ENCODE measurements at places on chromosomes 6 and 20.

DNA sequence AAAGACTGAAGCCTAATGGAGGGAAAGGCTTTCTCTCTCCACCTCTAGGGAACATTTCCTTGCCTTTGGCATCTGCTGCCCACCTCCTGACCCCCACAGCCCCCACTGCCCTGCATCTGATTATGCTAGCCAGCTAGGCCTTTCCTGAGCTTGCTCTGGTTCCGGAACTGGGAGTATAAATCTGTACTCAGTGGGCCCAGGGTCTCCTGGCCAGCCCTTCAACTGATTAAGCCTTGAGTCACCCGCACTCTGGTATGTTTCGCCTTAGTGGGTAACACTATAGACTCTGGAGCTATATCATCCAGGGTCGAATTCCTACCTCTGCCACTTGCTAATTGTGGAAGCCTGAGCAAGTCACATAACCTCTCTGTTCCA, 45.6 kb upstream of the RIPOR2 start:
- DNase-seq: no peak

DNA sequence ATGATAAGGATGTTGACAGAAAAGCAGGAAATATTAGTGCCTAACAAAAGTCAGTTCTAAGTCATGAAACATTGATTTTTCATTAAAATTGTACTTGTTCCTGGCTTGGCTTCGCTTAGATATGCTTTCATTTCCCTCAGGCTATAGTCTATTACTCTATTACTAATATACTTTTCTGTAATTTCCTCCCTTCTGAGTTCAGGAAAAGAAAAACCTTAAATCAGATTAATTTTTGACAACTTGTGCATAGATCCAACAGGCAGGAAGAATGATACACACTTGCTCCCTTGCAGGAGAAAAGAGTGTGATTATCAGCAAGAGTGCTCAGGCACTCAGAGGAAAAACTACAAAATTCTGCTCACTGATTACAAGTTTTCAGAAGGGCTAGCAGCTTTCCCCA, 145.2 kb upstream of the THEMIS start:
- DNase-seq: no peak

DNA sequence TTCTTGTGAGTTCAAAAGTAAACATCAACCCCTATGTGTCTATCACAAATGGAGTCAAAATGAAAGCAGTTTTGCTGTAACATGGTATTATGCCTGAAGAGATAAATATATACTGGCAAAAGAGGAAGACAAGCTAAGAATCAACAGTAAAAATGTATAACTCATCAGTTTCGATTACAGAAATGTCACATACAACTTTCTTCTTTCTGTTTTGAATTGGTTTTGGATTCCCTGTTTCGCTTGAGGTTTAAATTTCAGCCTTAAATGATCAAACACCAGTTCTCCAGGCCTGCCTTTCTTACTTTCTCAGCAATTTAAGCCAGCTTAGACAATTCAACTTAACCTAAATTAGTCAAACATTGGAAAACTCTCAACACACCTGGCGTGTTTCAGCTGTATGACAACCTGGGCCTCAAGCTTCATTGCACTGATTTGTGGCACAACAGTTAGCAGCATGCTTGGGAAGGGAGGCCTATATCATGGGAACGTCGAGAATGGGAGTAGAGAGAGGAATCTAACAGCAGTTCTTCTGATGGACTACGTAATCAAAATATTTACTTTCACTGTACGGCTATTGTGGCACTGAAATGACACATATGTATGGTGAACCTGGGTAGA, 51.9 kb upstream of the MARCKS start:
- no peak for DNase-seq

GRCh38 chr6:95572098-95572497, 5.2 kb upstream of the MANEA start:
- DNase-seq: no peak

DNA sequence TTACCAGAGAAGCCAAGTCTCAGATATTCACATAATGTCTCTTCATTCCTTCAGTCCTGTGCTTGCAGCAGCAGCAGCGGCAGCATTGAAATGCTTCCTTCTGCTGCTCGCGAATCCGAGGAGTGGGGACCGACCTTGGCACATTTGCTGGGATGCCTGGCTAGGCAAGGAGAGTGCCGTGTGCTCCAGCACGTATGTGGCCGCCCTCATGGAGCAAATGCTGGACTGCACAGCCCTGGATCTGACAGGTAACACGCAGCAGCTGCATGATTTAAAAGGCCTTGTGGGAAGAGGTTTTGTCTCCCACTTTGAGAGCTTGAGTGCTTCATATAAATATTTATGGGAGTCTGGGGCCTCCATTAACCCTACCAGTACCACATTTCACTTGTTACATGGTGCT, 9.9 kb downstream of the MAFB start:
- no peak for DNase-seq

DNA sequence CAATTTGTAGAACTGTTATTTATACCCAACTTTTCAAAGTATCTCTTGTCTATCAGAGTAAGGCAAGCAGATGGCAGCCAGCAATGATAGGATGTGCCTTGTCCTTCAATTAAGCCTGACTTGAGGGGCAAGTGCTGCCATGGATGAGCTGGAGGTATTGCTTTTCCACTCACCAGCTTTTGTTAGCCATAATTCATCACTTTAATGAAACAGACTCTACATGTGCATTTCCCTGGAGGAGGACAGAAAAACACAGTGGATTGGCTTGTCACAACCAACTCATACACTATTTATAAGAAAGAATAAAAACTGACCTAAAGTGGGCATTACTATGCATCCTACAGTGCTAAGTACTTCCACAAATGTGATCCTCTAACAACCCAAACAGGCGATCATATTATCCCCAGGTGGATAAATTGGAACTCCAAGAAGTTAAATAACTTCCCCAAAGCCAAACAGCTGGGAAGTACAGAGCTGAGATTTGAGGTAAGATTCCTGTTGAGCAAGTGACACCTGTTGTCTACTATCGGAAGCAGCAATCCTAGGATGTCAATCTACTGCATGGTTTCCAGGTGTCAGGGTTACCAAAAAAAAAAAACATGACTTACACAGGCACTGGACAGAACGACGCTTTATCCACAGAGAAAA, 73.9 kb upstream of the NRSN1 start:
- no peak for DNase-seq

- no peak for DNase-seq
Observed at GRCh38 chr6:156780102-156780641, 3.0 kb downstream of the ARID1B start.

- DNase-seq: no peak
Observed at GRCh38 chr20:44938637-44939036, 21.6 kb downstream of the TOMM34 start.

- no peak for DNase-seq
Observed at GRCh38 chr6:170416959-170417606, 110.5 kb downstream of the FAM120B start.

- DNase-seq: no peak
Observed at GRCh38 chr20:871436-871835, 37.9 kb downstream of the FAM110A start.

GRCh38 chr6:125804264-125804663, 13.5 kb downstream of the NCOA7 start:
- no peak for DNase-seq

- DNase-seq: no peak
Observed at GRCh38 chr6:14031516-14031915, 86.1 kb upstream of the CD83 start.

DNA sequence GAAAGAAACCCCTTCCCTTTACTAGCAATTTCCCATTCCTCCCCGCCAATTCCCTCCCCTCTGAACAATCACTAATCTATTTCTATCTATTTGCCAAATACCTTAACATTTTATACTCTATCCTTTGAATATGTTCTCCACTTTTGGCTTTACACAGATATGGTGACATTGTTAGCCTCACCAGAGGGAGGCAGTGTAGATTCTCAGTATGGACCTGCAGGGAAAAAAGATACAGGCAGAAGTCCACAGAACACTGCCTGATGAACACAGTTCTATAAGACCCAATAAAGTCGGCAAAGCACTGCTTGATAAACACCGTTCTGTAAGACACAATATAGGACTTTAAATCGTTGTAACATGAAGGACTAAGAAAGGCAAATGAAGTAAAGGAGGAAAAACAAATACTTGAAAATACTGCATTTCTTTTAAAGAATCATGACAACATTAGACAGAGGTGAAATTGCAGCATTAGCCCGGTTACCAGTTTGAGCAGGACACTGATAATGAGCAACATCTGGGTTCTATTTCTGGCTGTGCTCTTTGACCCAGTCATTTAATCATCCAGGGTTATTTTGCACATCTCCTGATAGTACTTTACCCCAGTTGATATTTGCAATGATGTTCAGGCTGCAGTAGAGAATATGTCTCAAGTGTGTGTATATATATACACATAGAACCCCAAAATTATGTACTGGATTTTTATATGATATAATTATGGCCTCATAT, 296.8 kb downstream of the UTRN start:
- no peak for DNase-seq

- DNase-seq: no peak
Observed at GRCh38 chr6:27031302-27031701, 216.2 kb upstream of the PRSS16 start.

DNA sequence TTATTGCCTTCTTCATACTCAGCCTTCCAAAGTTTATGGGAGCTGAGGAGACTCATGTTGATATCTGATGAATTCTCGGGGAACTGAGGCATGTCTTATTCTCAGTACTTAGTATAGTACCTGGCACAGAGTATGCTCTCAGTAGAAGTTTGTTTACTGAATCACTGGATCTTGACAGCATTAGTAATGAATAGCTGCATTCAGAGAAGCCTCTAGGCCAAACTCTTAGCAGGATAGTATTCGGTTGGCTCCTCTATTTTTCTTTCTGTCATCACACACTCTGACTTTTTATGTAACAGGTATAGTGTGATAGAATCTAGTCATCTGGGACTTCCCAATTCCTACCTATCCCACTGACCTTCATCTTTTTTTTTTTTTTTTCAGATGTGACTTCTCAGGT, 566.4 kb upstream of the MAN1A1 start:
- no peak for DNase-seq

DNA sequence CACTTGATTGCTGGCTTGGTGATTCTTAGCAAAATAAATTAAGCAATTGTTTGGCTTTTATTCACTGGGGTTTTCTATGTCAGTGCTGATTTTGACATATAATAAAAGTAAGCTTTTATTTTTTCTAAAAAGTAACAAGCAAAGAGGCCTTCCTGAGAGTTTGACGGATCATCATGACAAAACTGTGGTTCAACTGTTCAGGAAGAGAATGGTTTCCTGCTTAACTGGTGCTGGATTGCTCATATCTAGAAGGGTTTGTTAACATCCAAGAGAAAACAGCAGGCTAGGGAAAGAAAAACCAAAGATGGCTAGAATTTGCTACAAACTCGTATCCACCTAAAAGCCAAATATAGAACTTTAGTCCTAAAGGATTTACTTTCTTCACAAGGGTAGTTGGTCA, 21.2 kb downstream of the SERPINB1 start:
- no peak for DNase-seq

DNA sequence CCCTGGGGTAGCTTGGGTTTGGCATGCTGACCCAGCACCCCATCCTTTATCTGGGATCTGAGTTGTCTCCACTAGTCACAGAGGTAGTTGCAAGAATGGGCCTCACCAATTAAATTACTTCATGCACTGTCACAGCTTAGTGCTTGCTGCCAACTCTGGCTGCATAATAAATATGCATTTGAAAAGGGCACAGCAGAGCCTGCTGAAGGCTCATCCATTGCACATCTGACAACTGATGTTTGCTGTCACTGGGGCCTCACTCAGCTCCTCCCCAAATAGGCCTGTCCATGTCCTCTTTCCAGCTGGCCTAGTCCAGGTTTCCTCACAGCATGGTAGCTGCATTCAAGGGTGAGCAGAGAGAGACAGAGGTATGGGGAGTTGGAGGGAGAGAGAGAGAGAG, 13.3 kb upstream of the NXT1 start:
- DNase-seq: no peak

- no peak for DNase-seq
Observed at GRCh38 chr6:55014321-55015088, 159.8 kb upstream of the HCRTR2 start.

Data from activated CD8-positive, alpha-beta memory T cell treated with anti-CD3 and anti-CD28 coated beads for 4 hours (primary cell).